NB4 (cell line): ENCODE measurements at places on chromosomes 1 and 21.
A peak's percentile ranks its signal among the peaks of the same experiment; 100 is the strongest.

GRCh38 chr1:37817481-37817880, 9.5 kb upstream of the YRDC start:
- DNase-seq: peak; percentile 9

GRCh38 chr1:204367956-204368355, 8.2 kb upstream of the PLEKHA6 start:
- no peak for DNase-seq

DNA sequence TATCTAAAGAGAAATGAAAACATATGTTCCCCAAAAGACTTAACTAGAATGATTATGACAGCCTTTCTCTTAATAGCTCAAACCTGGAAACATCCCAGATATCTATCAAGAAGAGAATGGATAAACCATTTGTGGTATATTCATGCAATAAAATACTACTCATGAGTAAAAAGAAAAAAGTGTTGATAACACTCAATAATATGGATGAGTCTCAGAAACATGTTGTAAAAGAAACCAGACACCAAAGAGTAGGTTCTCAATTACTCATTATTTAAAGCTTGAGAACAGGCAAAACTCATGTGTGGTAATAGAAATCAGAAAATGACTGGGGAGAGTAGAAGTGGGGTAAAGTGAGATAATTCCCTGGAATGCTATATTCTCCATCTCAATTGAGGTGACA, 154.1 kb downstream of the PHTF1 start:
- no peak for DNase-seq

GRCh38 chr21:26962621-26963181, 4.2 kb downstream of the ADAMTS5 start:
- DNase-seq: no peak

GRCh38 chr1:226945106-226945857, 5.2 kb downstream of the COQ8A start:
- DNase-seq: no peak

DNA sequence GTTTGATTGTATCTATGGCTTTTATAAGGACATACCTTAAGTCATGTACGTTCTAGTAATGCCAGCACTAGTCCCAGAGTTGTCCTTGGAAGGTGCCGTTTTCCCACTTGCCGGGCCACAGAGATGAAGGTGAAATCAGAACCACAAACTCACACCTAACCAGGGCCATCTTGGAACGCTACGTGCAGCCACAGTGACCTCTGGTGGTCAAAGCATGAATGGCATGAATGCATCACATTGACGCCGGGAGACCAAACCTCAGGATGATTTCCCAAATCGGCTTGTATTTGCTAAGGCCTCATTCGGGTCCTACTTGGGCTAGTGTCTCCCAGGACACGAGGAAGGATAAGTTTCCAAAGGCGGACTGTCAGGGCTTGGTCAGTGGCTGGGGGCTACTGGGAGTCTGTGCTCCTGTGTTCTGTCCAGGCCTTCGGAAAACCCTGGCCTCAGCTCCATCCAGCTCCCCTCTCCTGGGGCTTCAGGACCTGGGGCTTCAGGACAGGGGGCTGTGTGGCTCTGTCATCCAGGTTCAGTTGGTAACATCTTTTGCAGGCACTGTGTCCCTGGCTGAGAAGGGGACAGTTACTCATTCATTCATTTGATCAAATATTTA, 260.5 kb downstream of the PRDM2 start:
- DNase-seq: peak; percentile 55

DNA sequence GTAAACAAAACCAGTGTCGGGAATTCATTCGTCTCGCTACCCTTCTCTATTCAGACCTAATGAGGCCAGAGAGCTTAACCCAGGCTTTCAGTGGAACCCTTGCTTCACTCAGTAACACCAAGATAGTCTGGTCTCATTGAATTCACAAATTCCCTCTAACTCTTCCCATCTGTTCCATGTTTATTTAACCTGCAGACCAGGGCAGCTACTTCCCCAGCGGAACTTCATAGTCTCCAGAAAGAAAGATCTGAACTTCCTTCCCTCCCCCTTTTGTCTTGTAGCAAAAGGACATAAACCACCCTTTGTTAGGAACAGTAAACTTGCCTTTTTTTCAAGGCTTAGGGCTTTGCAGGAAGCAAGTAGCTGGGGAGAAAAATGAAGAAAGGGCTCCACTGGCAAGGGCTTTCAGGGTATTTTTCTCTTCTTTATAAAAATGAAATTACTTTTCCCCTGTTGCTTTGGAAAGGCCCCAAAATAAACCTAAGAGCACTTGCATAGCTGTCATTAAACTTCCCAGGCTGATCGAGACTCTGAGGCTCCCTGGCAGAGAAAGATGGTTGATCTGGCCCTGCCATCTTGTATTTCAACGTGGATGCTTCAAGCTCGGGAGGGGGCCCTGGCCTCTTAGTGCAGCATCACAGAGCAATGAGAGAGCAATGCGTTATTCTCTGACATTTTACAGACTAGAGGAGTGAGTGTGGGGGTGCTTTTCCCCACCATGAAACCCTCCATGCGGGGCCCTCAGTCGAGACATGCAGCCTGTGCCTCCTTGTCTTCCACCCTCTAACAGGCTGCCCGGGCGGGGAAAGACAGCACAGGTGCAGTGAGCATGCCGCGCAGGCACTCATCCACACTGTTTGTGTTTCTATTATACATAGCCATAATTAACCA, 30.0 kb downstream of the MIS18A start:
- DNase-seq: no peak

DNA sequence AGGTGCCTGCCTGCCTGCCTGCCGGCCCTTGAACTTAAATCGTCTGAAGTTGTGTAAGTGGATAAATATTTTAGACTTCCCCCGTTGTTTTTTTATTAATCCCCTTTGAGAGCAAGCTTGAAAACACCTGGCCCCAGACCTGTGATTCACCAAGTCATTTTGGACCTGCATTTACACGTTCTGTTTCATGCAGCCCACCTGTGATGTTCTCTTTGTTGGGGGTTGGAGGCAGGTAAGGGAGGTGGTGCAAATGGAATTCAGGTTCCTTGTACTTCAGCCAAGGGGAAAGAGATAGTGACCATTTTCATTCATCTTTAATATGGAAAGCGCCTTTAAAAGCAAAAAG, 1.2 kb downstream of the SLC37A1 start:
- no peak for DNase-seq

DNA sequence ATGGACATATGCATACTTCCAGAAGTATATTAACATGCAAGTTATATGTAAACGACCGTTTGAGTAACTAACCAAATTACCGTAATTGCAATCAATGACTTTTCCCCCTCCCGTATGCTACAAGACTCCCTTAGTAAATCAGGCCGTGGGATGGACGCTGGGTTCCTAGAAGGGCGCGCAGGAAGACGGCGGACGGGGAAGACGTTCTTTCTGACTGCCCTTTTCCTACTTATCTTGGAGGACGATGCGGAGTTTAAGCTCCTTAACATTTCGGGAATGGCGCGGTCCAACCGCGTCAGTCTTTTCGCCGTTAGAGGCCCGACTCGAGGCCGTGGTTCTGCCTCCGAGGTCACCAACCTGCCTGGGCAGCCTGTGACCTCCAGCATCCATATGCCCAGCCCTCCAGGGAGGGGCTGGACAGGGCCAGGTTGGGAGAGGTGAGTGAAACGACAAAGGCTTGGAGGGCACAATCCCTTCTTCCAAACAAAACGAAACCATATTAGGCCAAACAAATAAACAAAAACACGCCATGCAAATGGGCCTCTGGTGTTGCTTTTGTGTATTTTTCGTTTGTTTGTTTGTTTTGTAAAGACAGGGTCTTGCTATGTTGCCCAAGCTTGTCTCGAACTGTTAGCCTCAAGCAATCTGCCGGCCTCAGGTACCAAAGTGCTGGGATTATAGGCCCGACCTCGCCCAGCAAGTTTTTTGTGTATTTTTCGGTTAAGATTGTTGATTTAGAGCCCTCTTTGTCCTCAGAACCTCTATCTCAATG, 873 bp upstream of the PI4KB start:
- DNase-seq: no peak
